Upper lobe of left lung (tissue), 6 donors: ENCODE measurements at places on chromosomes 1 and 21.

DNA sequence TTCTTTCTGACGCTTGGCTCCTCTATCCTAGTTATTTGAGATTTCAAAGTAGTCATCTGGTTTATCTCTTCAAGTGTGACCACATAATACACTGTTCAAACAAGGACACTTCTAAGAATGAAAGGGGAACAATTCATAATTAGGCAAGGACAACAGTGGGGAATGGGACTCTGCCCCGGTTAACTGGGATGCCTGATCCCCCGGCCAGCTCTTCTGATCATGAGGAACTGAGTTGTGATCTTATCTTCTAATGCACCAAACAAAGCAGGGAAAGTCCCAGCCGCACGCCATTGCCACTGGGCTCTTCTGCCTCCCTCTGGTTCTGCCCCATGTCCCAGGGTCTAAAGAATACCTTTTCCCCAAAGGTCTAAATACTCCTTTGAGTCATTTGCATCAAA is 158.2 kb upstream of the IRF2BP2 start:
- DNase-seq, result no peak

- DNase-seq, result no peak
Measured at GRCh38 chr1:241171991-241172390, 185.0 kb downstream of the RGS7 start.

DNA sequence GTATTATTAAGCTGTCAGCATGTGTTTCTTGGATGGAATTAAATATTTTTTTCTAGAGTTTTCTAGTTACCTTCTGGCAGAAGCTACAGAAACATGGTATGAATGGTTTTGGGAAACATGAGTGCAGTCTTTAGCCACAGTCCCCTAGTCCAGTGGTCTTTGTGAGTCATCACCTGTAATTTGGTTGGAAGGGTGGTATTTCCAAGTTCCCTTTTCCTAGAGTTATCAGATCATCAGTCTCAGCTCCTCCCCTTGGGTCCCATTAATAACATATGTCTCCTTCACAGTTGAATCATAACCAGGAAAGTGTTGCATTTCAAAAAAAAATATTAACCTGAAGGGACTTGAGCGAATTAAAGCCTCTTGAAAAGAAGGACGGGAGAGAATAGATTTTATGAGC is 27.0 kb downstream of the ELAVL4 start:
- no peak for DNase-seq

GRCh38 chr1:192530254-192530653 is 45.3 kb upstream of the RGS1 start:
- no peak for DNase-seq

- DNase-seq, result no peak
Measured at GRCh38 chr1:25257196-25257595, 9.9 kb upstream of the RSRP1 start.
